EH (cell line): ENCODE measurements at places on chromosomes 7 and 10.

- peak; percentile 2 for DNase-seq
These were observed 73.0 kb downstream of the TFPI2 start for GRCh38 chr7:93817526-93817925.

GRCh38 chr7:50207686-50208255 is 96.7 kb upstream of the IKZF1 start:
- no peak for DNase-seq

GRCh38 chr10:122310311-122311050 is 39.4 kb downstream of the BTBD16 start:
- DNase-seq = no peak

GRCh38 chr10:96266118-96266770 is 5.1 kb downstream of the BLNK start:
- DNase-seq = no peak

DNA sequence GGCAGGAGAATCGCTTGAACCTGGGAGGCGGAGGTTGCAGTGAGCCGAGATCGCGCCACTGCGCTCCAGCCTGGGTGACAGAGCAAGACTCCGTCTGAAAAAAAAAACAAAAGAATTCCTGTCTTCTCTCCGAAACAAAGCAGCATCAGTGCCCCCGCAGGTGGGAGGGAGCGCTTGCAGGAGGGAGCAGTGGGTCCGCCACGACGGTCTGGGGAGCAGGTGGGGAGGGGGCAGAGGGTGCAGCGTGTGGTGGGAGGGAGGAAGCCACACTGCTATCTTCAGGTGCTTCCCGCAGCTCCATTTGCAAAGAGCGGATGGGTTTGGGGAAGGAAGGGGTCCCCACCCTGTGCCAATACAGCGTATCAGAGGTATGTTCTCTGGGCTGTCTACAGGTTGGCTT is 31.7 kb downstream of the LIMK1 start:
- DNase-seq = no peak

DNA sequence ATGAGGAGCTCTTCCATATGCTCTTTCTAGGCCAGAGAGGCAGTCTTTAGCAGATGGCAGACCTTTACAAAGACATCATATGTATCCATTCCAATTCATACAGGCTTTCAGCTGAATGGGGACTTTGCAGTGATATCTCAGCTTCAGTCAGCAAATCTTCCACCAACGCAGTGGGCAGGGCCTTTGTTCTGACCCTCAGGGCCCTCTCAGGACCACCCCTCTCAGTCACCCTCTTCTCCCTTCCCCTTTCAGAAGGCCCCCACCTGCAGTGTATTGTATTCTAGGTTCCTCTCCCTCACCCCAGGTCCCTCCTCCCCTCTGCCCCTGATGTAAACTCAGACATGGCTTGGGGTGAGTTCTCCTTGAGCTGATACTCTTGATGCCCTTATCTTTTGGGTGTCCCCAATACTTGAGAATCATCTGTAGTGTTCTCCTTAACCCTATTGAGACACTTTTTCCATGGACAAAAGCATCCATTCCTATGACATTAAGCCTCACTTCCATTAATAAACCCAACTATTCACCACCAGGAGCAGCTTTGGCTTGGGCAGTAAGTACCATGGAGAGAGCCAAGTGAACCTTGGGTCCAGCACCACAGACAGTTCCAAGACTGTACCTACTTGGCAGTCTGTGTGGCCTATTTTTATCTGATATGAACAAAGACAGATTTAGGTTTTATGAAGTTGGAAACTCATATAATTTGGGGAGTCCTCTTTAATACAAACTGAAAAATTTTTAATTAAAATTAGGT is 62.7 kb downstream of the ADCYAP1R1 start:
- peak; percentile 50 for DNase-seq

GRCh38 chr7:47982610-47983009 is 3.2 kb upstream of the HUS1 start:
- DNase-seq = no peak

GRCh38 chr7:88628363-88629085 is 131.0 kb upstream of the ZNF804B start:
- DNase-seq = no peak

DNA sequence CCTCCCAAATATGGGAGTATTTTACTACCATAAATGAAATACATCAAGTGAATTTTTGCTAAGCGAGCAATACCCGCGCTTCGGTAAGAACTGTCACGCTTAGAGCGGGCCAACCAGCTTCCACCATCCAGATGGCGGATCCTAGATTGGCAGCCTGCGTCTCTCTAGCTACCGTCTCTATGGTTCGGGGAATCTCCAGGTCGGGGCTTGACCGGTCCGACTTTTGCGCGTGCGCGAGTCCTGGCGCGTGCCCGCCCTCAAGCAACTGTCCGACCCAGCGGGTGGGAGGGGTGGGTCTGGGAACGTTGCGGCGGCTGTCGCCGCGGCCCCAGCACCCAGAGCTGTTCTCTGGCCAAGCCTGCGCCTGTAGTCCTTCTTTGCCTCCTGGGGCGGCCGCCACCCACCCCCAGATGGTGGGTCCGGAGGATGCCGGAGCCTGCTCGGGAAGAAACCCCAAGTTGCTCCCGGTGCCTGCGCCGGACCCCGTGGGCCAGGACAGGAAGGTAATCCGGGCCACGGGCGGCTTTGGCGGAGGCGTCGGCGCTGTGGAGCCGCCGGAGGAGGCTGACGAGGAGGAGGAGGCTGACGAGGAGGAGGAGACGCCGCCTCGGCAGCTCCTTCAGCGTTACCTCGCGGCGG is at the start of gene TBC1D12:
TSS of gene TBC1D12 (plus strand) at position 338 of the 639 bp plus-strand sequence. CDS start at position 411, 73 bp downstream.
- peak; percentile 97 for DNase-seq

GRCh38 chr7:110841840-110842545 is 248.9 kb upstream of the LRRN3 start:
- peak; percentile 12 for DNase-seq

- DNase-seq = no peak
These were observed 23.3 kb downstream of the PRPS1L1 start for GRCh38 chr7:18004372-18004771.

- DNase-seq = no peak
These were observed 34.7 kb downstream of the TMEM270 start for GRCh38 chr7:73895626-73896025.

GRCh38 chr10:114406455-114406854 is 2.2 kb upstream of the AFAP1L2 start:
- DNase-seq = no peak

GRCh38 chr10:74104480-74104879 is 46.1 kb downstream of the AP3M1 start:
- DNase-seq = no peak

GRCh38 chr10:65142641-65143435 is 1621.6 kb downstream of the REEP3 start:
- no peak for DNase-seq

DNA sequence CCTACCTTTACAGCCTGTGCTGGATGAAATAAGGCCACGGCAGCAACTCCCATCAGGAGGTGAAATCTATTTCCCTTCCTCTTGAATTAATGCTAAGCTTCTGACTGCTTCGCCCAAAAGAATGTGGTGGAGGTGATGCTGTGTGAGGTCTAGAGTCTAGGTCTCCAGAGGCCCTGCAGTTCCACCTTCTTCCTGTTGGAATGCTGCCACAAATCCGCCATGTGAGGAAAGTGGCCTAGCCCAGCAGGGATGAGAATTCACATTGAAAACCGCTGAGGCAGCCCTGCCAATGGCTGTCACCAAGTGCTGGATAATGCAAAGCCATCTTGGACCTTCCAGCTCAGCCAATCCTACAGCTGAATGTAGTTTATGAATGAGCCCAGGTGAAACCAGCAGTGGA is 28.0 kb downstream of the RHOBTB1 start:
- DNase-seq = no peak

- DNase-seq = peak; percentile 81
These were observed 197.9 kb downstream of the HDAC9 start for GRCh38 chr7:18693406-18693805.

- DNase-seq = peak; percentile 2
These were observed 163.1 kb upstream of the NPVF start for GRCh38 chr7:25391295-25391861.

DNA sequence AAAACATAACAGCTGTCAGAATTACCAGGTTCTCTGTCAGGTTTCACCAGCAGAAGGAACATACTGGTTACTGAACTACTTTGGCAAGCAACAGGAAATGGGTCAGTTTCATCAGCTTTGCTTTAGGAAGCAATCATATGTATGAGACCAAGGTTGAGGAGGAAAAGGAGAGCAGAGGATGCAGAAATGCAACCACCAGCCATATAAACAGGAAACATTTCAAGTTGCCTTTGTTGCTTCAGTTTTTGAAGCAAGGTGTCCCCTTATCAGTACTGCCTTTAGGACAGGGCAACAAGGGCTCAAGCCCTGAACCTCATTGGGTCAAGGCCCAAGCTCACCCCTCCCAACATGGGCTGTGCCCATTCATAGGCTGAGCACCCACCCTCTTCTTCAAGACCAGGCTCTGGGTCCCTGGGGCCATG is 10.2 kb downstream of the HIPK2 start:
- no peak for DNase-seq

GRCh38 chr7:8005279-8005678 is 36.7 kb downstream of the GLCCI1 start:
- no peak for DNase-seq

- no peak for DNase-seq
These were observed 92.0 kb downstream of the BBS9 start for GRCh38 chr7:33221390-33221789.

GRCh38 chr7:110307776-110308175 is 783.2 kb upstream of the LRRN3 start:
- DNase-seq = peak; percentile 17

DNA sequence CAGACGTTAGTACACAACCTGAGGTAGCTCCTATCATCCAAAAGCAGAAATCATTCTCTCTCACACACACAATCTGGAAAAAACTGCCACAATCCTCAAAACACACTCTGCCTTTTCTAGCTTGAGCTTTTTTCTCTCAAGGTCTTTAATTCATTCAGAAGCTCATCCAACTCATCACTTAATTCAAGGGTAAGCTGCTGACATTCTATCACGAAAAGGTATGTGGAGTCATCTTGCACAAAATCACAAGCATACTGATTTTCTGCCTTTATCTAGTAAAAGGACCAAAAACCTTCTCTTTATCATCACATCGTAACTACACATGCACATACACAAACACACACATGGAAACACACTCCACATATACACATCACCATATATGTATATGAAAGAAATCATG is 32.0 kb downstream of the DOCK4 start:
- DNase-seq = no peak

GRCh38 chr10:128751284-128751683 is 625.1 kb upstream of the MKI67 start:
- no peak for DNase-seq

DNA sequence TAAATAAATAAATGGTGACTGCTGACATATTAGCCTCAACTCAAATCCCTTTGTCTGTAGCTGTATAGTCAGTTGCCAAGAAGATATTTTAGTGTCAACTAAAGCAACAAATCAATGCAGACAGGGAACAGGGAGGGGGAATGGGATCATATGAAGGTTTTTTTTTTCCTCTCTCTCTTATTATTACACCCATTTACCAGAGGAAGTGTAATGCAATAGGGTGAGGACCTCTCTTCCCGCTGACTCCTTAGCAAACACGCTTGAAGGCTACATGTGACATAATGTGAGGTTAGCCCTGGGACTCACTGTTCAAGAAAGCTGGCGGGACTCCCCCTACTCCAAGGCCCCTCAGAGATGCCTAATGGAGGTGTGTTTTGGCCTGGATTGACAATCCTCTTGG is 88.2 kb downstream of the CHRM2 start:
- no peak for DNase-seq

GRCh38 chr7:130963339-130963738 is 229.3 kb upstream of the KLF14 start:
- no peak for DNase-seq

DNA sequence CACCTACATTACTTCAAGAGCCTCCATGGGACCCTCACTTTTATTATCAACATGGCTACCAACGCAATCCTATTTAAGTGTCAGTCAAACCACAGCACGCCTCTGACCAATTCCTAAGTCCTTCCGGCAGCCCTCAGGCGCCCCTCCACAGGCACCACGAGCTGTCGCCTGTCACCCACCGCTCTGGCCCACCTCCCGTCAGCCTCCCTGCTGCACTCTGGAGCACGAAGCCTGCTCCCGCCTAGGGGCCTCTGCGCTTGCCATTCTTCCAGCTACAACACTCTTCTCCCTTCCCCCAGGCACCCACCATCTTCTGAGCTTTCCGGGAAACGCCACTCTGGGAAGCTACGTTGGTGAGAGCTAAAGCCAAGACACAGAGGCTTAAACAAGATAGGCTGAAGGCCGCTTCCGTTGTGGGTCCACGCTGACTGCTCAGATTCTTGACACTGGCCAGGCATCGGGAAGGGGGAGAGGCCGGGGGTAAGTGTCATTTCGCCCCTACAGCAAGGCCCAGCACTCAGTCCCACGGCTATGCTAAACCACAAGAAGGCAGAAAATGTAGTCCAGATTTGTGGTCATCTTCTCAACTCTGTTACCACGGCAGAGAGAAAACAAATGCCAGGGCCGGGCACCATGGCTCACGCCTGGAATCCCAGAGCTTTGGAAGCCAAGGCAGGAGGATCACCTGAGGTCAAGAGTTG is 56.7 kb downstream of the GNA12 start:
- peak; percentile 75 for DNase-seq

DNA sequence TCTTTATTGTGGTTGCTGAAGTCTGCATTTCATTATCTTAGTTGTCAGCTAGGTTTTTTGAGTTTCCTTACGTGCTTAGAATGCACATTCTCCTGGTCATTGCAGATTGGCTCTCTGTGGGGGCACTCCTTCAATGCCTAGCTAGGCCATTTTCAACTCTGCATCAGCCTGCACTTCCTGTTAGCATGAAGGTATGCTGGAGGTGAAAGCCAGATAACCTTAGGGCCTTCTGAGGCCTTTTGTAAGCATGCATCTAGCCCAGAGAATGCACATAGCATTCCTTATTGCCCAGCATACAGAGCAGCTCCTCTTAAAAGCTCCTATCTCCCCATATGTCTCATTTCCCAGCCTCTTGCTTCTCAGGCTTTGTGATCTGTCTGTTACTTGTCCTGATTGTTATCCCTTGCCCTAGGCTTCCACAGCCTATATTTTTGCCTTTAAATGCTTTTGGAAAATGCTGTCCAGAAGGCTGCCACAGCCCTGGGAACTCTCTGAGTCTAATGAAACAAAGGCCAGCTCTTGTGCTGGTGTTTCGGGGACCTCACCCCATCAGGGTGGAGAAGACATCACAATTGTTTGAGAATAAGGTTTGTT is 108.1 kb upstream of the IGFBP3 start:
- DNase-seq = peak; percentile 50

DNA sequence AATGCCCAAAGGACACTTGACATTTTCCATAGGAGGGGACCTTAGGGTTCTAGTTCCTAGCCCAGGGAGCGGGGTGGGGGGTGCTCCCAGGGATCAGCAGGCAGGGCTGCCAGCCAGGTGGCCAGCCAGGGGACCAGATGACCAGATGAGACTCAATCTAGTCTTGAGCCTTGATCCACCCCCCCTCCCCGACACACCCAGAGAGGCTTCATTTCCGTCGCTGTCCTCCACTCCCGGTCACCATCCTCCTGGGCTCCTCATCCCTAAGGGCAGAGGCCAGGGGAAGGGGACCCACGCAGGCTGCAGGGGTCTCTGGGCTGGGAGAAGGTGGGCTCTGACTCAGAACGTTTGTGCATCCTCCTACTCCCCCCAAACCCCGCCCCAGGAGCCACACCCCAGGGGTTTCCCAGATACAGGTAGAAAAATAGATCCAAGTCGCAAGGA is 1.0 kb downstream of the STX1A start:
- DNase-seq = no peak
